ENCODE measurements at places on chromosomes 3 and 15.

- DNase-seq: no peak
Observed at GRCh38 chr15:57312318-57313133, 63.8 kb upstream of the CGNL1 start.

DNA sequence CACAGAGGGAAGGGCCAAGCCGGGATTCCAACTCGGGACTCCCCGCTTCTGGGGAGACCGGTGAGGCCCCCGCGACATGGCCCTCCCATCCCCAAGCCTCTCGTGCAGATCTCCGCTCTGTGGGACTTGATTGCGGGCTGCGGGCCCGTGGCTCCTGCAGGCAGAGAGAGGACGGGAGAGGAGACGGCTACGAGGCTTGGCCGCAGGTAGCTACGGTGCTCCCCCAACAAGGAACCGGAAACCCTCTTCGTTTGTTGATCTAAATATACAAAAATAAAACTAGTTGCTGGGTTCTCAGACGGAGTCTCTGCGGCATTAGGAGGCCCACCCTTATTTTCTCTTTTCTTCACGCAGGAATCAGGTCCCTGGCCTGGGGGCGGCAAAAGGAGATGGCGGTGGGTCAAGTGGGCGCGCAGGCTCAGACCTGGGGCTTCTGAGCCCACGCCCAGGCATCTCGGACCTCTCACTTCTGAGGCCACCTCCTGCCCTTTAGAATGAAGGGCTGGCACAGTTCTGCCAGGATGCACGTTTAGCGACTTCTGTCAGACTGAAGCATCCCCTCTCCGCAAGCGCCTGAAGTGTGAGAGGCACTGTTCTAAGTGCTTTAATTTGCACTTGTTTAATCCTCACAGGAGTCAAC is 10.9 kb downstream of the GNB5 start:
- no peak for DNase-seq

DNA sequence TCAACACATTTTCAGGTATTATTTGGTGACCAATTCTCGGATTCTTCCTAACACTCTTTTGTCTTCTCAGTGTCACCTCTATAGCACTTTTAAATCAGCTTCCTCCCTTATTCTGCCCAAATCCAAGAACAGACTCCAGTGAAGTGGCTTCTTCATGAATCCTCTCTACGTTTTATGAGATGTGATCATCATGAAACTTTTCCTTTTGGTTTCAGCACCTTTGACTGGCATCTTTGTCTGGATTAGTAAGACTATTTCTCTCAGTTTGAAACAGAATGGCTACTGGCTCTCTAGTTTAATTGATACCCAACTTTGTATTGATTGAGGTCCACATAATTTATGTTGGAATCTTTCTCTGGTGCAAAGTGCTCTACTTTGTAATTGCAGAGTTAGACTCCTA is 45.6 kb downstream of the CMC1 start:
- no peak for DNase-seq

DNA sequence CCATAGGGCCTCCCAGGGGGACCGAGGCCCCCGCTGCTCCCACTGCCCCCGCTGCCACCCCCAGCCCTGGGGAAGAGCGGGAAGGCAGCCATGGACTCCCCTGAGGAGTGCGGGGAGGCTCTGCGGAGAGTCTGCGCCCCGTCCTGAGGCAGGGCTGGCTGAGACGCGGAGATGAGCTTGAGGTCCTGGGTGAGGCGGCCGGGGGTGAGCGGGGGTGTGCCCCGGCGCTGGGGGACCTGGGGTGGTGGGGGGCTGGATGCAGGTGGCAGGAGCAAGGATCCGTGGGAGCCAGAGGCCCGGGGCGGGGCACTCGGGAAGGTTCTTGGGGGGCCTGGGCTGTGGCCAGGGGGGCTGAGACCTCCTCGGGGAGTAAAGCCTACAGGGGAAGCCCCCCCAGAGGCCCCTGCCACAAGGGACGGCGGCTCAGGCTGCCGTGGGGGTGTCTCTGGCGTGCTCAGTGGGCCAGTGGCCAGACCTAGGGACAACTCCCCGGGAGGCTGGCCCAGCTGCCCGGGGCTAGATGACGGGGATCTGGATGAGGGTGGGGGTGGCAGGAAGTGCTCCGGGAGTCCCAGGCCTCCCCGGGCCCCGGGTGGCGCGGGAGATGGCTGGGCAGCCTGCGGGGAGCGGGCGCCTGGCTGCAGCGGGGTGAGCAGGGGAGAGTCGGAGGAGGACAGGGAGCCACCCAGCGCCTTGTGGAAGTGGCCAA is 45.9 kb downstream of the HCN4 start:
- no peak for DNase-seq

GRCh38 chr3:141360888-141361598 is 7.3 kb upstream of the ZBTB38 start:
- no peak for DNase-seq

- DNase-seq: no peak
Observed at GRCh38 chr3:143200001-143200924, 80.7 kb downstream of the CHST2 start.

DNA sequence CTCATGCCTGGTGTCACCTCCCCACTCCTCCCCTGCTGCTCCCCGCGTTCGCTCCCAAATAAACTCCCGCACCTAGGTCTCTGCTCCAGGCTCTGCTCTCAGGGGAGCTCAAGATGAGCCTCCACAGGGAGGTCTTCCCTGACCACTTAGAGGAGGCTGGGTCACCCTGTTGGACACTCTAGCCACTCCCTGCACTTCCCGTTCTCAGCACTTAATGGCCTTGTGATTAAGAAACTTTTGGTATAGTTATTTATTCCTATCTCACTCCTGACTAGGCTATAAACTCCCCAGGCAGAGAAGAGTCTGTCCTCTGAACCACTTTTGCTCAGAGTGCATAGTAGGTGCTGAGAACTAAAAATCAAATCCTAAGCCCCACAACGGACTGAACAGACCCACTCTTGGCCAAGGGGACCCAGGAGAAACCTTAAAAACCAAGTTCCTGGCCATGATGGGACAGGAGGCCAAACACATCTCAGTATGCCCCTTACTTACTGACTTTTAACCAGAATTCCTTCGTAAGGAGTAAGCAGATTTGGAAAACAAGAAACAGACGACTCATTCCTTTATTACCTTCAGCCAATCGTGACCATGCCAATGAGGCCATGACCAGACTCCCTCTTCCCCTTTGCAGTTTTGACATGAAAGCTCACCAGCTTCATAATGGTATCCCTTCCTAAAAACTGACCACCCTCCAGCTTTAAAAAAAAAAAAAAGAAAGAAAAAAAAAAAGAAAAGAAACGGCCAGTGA is 69.0 kb upstream of the HRH1 start:
- no peak for DNase-seq

DNA sequence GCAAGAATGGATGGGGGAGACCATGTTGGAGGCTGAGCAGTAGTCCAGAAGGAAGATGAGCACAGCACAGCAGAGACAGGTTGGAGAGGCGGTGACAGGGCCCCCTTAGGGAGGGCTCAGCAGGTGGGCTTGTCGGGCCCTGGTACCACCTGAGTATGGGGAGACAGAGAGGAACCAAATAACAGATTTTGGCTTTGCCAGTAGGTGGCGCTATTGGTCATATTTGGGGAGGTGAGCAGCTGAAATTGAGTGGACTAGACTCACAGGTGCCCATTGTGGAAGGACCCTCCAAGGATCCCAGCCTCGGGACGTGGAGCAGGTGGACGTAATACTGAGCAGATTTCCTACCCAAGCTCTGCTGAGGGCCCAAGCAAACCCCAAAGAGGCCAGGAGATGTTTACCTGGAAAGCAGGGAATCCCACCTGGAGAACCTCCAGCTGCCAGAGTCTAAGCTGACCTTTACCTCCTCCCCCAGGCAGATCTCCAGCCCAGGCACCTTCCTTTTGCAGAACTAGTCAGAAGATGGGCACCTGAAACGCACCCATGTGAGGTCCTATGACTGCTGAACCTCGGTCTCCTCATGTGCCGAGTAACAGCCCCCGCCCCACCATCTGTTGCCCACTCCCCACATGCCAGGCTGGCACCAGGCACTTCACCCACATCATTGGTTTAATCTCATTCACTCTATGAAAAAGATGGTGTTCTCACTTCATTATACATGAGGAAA is 24.6 kb upstream of the CORO2B start:
- no peak for DNase-seq

DNA sequence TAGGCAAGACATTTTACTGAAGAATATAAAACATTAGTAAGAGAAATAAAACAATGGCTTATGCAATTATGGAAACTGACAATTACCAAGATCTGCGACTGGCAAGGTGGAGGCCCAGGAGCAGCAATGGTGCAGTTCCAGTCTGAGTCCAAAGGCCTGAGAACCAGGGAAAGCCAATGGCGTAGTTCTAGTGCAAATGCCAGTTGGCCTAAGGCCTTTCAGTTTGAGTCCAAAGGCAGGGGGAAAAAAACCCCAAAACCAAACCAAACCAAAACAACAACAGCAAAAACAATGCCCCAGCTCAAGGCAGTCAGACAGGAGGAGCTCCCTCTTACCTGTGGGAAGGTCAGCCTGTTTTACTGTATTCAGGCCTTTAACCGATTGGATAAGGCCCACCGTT is 72.6 kb downstream of the ST6GAL1 start:
- no peak for DNase-seq

GRCh38 chr3:171018156-171018935 is 8.2 kb downstream of the SLC2A2 start:
- no peak for DNase-seq

GRCh38 chr15:41115652-41116115 is 396 bp downstream of the INO80 start:
- DNase-seq: no peak

DNA sequence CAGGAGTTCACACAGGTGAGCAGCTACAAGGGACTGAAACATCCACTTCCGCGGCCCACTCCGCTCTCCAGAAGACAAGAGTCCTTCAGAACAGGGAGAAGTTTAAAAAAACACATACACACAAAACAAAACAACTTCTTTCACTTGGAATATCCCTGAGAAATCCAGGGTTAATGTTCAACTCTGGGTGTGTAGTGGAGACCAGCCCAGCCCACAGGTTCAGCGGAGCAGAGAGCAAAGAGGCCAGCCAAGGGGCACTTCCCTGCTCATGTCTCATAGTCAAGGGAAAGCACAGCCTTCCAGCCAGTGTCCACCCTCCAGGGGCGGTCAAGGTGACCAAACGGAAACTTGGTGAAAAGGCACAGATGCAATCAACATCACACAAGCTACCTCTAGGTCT is 41.6 kb downstream of the WNT5A start:
- no peak for DNase-seq

DNA sequence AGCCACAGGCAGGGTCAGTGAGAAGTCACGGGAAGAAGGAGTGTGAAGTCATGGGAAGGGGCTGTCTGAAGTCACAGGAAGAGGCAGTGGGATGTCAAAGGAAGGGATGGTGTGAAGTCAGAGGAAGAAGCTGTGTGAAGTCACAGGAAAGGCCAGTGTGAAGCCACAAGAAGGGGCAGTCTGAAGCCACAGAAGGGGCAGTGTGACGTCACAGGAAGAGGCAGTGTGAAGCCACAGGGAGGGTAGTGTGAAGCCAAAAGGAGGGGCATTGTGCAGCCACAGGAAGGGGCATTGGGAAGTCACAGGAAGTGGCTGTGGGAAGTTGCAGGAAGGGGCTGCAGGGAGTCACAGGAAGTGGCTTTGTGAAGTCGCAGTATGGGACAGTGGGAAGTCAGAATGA is 35.1 kb downstream of the GASK1A start:
- DNase-seq: no peak

- DNase-seq: no peak
Observed at GRCh38 chr3:17755836-17756235, 13.4 kb upstream of the TBC1D5 start.

GRCh38 chr3:124064050-124064449 is 72.1 kb upstream of the ROPN1 start:
- no peak for DNase-seq

- DNase-seq: no peak
Observed at GRCh38 chr15:32125595-32125994, 95.3 kb downstream of the CHRNA7 start.

DNA sequence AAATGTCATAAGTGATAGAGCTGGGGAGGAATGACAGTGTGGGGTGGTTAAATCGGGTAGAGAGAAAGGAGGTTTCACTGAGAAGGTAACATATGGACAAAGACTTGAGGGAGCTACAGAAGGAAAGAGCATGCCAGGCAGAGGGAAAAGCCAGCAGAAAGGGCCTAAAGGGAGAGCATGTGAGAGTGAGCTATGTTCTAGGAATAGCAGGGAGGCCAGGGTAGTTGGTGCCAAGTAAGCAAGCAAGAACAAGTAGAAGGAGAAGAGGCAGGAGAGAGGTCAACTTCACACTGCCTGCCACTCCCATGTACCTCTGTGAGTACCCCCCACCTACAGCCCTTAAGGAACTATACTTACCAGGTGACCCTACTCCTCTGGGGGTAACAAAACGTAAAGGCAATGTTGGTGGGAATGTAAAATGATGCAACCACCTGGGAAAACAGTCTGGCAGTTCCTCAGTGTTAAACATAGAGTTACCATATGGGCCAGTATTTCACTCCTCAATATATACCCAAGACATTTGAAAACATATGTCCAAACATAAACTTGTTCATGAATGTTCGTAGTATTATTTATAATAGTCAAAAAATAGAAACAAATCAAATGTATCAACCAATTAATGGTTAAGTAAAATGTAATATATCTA is 67.6 kb downstream of the SFMBT1 start:
- no peak for DNase-seq

- DNase-seq: no peak
Observed at GRCh38 chr3:94069194-94069813, 6.4 kb downstream of the NSUN3 start.

- no peak for DNase-seq
Observed at GRCh38 chr15:40443846-40444245, 3.1 kb downstream of the BAHD1 start.

DNA sequence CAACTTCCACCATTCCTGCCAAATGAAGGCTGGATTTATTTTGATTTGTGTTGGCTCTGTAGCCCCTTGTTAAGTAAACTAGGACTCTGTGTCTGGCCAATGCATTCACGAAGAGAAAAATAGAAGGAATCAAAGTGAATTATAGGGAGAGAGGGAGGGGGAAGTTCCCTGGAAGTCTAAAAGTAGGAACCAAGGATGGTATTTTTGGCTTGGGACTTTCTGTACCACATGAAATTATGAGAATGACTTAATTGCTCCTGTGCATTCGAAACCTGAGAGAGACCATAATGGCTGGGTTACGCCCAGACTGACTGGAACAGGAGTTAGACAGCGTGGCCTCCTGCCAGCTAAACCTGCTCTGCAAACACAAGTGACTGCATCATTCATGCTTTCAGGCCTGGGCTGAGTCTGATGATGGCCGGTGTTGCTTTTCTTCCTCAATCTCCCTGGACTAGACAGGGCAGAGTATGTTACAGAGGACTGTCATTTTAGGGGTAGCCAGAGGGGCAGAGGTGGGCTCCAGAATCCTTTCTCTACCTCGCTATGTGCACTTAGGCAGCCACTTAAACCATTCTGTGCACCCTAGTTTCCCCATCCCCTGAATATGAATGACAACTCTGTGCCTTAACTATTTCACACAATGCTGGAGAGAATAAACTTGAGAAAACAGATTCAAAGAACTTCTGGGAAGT is 58.9 kb downstream of the MYO1E start:
- no peak for DNase-seq

Measured in NCI-H187 treated with DMSO at 0.1 percent for 48 hours (cell line).